Hematopoietic multipotent progenitor cell treated with erythropoietin and hydrocortisone succinate and interleukin-3 and kit ligand, for 4 days (in vitro differentiated cells): ENCODE measurements at places on chromosomes 12 and 14.
A peak's percentile ranks its signal among the peaks of the same experiment; 100 is the strongest.

DNA sequence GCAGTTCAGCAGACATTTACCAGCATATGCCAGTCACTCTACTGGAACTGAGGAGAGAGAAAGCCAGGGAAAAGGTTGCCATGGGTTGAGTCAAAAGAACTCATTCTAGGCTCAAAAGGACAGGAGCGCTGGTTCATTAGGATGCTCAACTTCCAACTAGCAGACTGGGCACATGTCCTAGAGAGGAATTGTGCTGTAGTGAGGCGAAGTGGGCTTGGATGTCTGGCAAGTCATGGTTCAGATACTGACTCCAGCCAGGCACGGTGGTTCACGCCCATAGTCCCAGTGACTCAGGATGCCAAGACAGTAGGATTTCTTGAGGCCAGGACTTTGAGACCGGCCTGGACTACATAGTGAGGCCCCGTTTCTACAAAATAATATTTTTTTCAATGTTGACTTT is 281.5 kb downstream of the CACNA1C start:
- DNase-seq = peak; percentile 46

DNA sequence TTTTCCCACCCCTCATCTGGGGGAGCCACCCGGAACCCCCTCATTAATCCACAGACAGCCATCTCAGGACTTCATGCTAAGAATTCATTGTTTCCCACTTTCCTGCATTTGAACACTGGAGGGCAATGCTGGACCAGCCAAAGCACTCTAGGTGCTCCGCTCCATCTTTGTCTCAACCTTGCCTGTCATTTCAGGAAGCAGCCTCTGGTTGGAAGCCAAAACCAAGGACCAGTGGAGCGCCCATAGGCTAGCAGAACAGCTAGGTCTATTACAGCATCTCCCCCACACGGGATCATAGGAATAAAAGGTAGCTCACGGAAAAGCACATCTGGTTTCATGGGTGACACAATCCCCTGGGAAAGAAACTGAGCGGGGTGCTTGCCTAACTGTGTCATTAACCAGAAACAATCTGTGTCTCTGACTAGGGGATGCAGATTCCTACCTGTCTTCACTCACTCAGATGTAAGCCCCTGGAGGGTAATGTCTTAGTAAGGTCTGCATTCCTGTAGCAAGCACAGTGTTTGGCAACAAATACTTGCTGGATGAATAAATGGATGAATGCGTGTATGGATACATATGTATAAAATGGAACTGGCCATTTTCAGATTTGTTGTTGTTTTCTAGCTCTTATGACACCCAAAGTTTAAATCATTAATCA is 197.0 kb downstream of the DAD1 start:
- peak; percentile 93 for DNase-seq

DNA sequence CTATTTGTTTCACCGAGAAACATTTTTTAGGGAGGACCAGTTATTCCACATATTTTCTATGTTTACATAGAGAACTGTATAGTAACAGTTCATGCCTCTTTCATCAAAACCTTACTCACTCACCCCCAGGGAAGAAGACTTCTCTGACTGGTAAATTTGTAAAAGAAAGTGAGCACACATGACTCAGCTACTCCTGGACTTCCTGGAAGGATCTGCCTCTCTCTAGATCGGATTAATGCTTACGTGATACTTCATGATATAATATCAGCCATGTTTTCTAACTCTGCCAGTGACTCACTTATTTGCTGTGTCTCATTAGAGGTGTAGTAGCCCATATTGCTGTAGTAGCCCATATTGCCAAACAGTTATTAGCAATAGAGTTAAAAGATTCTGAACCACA is 494.3 kb upstream of the ATXN7L3B start:
- DNase-seq = no peak

DNA sequence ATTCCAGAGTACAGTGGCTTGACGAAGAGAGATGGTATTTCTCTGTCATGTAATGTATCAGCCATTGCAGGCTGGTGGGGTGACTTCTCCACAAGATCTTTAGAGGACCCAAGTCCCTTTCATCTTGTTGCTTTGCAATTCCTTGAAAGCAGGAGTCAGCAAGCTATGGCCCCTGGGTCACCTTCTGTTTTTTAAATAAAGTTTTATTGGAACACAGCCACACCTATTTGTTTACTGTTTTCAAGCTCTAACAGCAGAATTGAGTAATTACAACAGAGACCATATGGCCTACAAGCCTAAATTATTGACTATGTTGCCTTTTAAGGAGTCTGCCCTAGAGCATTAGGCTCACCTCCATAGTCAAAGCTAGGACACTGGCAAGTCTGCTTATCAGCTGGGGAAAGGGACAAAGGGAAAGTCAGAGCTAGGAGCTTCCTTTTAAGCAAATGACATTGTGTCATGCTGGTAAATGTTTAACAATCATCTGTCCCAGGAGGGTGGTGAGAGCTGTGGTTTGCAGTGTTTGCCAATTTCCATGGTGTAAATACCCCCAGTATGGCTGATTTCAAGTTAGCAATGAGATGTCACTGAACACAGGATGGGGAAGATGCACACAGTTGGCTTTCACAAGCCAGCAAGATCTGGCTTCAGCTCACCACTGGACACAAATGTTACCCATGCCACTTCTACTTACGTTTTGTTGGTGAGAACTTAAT is 87.7 kb upstream of the PWP1 start:
- DNase-seq = peak; percentile 27

GRCh38 chr12:11981121-11981733 is 89.5 kb upstream of the BCL2L14 start:
- DNase-seq = peak; percentile 69

- peak; percentile 73 for DNase-seq
These were observed 46.5 kb downstream of the FNTB start for GRCh38 chr14:65033181-65033580.

- no peak for DNase-seq
These were observed 687.6 kb downstream of the FLRT2 start for GRCh38 chr14:86217523-86217922.

GRCh38 chr14:91872011-91872501 is 4.7 kb upstream of the TC2N start:
- DNase-seq = peak; percentile 26

GRCh38 chr12:65300679-65301349 is 22.3 kb downstream of the MSRB3 start:
- DNase-seq = peak; percentile 62

GRCh38 chr14:36605506-36605857 is 23.1 kb upstream of the NKX2-8 start:
- DNase-seq = peak; percentile 23

GRCh38 chr12:113619202-113619601 is 147.5 kb upstream of the LHX5 start:
- DNase-seq = no peak

GRCh38 chr12:52641468-52641867 is 10.5 kb downstream of the KRT2 start:
- no peak for DNase-seq

GRCh38 chr12:96352161-96352835 is 47.9 kb downstream of the CDK17 start:
- DNase-seq = no peak

DNA sequence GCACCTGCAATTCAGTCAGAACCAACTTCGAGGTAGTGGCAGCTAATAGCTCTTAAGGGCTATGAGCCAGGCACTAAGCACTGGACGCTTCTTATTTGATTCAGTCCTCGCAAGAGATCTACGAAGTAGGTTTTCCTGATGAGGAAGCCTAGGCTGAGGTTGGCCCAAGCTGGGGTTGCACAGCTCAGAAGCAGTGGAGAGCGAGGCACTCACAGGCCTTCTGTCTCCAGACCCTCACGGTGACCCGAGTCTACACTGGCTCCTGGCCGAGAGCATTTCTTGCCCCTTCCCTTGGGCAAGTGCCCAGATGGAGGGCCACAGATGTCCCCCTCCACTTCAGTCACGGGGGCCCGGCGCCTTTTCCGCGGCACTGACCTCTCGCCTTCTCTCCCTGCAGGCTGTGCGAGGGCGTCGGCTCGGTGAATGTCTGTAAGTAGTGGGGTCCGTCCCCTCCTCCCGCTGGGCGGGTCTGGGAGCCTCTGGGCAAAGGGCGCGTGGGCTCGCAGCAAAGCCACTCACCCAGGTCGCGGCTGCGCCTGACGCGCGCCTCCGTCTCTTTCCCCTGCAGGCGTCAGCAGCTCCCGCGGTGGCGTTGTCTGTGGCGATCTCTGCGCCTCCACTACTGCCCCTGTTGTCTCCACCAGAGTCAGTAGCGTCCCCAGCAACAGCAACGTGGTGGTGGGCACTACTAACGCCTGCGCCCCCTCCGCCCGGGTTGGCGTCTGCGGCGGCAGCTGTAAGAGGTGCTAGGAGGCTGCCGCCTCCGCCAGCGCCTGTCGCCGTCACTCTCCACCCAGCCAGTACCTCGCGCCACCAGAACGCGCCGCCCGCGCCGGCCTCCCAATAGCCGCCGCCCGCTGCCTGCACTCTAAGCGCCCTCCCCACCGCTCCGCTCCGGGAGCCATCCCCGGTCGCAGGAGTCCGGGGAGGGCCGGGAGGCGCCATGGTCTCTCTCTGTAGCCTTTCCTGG is 13.1 kb downstream of the KRT83 start:
- peak; percentile 73 for DNase-seq

- no peak for DNase-seq
These were observed 39.9 kb downstream of the TMEM132D start for GRCh38 chr12:129863938-129864337.

DNA sequence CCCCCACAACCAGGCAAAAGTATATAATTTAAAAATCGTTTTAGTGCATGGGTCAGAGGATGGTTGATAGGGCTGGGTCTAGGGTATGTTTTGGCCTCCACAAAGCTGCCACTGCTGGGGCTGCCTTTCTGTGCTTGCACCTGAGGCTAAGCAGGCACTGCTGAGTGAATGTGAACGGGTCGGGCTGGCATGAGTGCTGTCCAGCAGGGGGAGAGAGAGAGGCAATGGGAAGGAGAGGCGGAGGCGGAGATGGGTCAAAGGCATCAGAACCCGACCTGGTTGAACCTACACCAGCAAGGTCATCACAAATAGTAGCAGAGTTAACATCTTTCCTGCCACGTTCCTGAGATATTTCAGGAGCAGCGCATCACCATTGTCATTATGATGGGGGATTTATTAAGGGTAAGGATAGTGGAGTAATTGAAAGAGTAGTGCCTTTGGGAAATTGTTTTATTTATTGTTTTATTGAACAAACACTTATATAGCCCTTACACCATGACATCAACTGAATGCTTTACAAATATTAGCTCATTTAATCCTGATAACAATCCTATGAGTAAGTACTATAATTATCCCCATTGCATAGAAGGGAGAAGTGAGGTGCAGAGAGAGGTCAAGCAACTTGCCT is 5.8 kb upstream of the NRXN3 start:
- peak; percentile 71 for DNase-seq
